ENCODE measurements at places on chromosomes 7 and 10.

DNA sequence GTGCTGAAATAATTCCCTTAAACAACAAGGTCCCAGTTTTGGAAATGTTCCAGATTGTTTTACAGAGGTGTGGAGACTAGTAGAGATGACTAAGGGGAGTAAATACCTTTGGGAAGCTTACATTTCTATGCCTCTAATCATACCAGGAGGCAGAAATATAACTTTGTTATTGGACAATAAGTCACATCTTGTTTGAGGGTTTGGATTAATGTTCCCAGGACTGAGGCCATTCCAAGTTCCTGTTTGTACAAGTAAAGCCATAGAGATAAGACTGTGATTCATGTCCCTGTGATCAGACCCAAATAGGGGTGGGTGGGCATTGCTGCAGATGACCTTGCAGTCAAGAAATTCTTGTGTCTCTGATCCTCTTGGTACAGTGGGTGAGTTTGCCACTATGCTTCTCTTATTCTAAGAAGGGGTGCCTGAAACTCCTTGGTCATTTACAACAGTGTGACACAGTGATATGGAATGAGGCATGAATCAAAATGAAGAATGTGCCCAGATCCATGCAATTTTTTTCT, 508.3 kb downstream of the SORCS3 start:
- DNase-seq = no peak

DNA sequence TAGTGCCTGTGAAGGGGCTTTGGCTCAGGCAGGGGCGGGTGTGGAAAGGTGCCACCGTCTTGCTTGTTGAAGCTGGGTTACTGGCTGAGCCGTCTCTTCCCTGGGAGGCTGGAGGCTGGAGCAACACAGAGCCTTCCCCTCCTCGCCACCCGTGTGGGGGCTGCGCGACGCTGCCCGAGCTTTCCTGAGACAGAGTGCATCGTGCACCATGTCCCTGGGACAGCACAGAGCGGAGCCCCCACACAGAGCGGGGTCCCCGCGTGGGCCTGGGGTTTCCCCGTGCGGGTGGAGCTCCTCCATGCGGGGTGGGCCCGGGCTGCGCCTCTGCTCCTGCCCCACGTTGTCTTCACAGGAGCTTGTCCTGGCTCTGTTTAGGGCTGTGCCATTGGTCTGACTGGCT, 69.9 kb downstream of the INPP5A start:
- no peak for DNase-seq

DNA sequence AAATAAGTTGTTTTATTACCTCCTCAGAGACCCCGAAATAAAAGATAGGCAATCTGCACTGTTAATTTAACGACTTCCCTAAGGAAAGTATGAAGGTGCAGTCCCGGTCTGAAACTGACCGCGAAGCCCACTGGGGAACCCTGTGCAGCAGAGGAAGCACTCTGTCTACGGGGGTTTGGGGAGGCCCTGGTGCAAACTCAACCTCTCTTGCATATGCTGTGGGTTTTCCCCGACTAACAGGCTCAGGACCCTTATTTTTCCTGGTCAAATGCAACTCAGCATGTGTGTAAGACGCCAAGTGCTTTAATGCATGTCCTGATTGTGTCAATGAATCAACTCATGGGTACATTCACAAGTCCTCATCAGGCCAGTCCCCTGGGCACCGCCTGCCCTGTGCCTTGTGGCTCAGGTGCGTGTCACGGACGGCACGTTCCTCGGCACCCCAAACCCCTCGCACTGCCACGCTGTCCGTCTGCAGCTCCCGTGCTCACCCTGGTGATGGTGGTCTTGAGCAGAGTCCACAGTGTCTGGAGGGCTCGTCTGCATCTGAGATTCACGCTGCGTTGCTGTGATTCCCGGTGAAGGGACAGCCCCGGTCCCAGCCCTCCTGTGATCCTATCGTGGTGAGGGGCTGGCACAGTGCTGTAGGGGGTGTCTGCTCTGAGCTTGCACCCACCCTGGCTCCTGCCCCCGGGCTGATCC, 33.8 kb downstream of the JAKMIP3 start:
- no peak for DNase-seq

- no peak for DNase-seq
Measured at GRCh38 chr7:107609811-107610261, 29.8 kb downstream of the BCAP29 start.

GRCh38 chr7:117219485-117219884, 103.4 kb downstream of the WNT2 start:
- DNase-seq = no peak

GRCh38 chr7:92527300-92528187, 776 bp downstream of the PEX1 start:
- peak; percentile 38 for DNase-seq

DNA sequence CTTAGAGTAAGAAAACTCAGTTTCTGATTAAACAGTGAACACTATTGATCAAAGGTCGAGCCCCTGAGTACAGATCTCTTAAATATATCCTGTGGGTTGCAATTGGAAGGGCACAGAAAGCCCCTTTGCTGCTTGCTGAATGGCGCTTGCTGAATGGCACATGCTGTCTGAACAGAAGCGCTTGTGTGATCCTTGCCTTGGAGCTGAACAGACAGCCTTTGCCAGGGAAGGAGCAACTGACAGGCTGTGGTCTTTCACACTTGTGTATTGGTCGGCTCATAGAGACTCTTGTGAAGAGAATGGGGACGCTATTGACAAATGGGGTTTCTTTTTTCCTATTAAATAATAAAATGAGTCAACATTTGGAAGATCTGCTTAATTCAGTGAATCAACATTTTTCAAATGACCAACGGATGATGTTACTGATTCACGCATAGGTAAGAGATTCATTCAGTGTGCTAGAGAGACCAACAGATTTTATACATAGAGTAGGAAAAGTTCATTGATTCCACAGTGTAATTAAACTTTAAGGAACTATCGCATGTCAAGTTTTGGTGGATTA, 99.4 kb upstream of the TNS3 start:
- no peak for DNase-seq

GRCh38 chr10:72274213-72274729, 547 bp downstream of the DDIT4 start:
- DNase-seq = no peak

GRCh38 chr7:121633186-121633585, 237.1 kb upstream of the FAM3C start:
- DNase-seq = no peak

DNA sequence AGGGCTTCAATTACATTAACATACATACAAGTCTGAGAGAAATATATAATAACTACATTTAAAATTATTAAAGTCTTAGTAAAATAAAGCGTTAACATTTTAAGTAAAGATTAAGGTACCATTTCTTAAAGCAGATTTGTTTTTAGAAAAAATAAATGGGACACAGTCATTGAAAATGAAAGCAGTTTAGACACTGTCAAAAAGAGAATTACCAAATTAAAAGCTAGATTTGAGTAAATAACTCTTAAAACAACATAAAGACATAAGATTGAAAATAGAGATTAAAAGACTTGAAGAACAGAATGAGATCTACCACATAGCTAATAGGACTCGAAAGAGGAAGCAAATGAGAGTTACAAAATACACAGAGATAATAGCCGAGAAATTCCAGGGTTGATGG, 562.2 kb upstream of the FOXK1 start:
- no peak for DNase-seq

GRCh38 chr10:123318516-123318915, 164.3 kb downstream of the BUB3 start:
- no peak for DNase-seq

Data from CD4-positive, alpha-beta T cell treated with Interleukin-15 for 1 hour (primary cell).